ENCODE measurements at places on chromosomes 11 and 22.

- peak; percentile 5 for DNase-seq
Observed at GRCh38 chr11:38156495-38157146, 1558.6 kb upstream of the RAG2 start.

GRCh38 chr11:86666193-86666592, 6.2 kb downstream of the ME3 start:
- no peak for DNase-seq

DNA sequence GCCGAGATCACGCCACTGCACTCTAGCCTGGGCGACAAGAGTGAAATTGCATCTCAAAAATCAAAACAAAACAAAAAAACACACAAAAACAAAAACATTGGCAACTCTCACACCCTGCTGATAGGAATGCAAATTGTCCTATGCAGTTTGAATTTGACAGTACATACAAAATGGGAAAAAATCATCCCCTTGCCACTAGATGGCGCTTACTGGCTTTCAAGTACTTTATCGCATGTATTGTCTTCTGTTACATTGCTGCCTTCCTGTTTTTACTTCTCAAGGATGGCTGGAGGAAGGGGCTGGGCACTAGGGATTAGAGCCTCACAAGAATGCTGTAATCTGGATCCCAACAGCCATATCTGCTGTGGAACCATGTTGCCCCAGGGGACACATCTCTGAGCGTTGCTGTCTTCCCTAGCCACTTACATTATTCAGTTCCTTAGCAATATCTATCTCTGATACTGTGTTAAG, 59.4 kb upstream of the A4GALT start:
- DNase-seq, result peak; percentile 88

DNA sequence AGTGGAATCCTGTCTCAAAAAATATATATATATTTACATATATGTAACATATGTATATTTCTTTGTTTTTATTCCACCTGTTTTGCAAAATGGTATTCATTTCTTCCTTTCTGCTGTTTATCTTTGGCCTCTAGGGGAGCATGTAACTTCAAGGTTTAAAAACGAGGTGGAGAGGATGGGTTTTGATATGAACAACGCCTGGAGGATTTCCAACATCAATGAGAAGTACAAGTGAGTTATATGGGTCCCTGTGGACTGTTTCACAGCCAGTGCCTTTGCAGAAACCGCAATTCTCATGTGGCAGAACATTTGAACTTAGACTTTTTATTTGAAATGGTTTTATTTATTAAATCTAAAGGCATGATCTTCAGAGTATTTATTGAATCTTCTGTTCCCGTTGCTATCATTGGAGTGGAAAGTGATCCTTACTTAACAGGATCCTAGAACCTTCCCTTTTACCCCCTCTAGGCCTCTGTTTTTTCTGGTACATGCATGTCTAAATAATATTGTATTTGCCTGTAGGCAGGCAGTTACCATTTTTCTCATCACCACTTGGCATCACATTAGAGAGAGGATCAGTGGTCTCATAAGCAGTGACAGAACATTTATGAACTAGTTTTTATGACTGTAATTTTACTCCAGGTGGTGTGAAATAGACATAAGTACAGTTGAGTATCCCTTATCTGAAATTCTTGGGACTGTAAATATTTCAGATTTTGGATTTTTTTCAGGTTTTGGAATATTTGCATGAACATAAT, 81.5 kb upstream of the HORMAD2 start:
- peak; percentile 10 for DNase-seq

- no peak for DNase-seq
Observed at GRCh38 chr22:40588726-40589125, 47.8 kb downstream of the MRTFA start.

- DNase-seq, result no peak
Observed at GRCh38 chr11:33044285-33044756, 4.9 kb downstream of the TCP11L1 start.

DNA sequence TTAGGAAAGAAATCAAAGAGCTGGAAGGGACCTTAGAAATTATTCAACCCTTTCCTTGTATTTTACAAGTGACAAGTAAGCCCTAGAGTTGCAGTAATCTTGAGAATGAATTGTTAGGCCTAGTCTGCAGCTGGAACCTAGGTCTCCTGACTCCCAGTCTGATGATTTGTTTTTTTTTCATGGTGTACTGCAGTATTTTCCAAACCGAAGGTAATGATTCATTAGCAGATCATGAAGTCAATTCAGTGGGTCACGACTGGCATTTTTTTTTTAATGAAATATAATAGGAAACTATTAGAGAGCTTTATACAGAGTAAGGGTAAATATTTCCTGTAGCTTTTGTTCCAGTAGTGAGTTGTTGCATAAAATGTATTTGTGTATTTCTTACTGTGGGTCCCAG, 42.8 kb downstream of the EXT2 start:
- DNase-seq, result no peak

DNA sequence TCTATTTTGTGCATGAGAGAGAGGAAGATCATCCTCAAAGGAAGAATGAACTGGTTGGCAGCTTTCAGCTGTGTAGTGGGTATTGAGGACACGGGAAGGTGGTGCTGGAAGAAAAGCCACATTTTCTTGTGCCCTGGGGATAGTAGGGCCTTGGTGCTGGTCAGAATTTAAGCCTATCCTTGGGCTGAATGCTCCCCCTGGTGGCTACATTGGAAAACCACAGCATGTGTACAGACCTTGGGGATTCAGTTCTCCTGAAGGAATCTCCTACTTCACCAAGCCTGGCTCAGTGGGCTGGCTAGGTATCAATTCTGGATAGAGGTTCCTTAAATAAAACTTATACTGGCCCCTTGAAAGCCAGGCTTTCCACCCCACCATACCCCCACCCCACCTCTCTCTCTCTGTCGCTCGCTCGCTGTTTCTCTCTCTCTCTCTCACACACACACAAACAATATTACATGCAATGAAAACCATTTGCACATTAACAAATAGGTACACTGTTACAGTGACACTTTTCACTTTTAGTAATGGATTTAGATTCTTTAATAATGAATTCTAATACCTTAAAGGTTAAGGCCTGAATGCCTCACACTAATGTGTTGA, 2.8 kb upstream of the OR51M1 start:
- DNase-seq, result peak; percentile 63

GRCh38 chr11:42234451-42234951, 775.0 kb upstream of the LRRC4C start:
- no peak for DNase-seq

GRCh38 chr11:12295943-12296342, 81.4 kb upstream of the PARVA start:
- no peak for DNase-seq

- no peak for DNase-seq
Observed at GRCh38 chr11:27722117-27722952, 22.1 kb upstream of the BDNF start.

DNA sequence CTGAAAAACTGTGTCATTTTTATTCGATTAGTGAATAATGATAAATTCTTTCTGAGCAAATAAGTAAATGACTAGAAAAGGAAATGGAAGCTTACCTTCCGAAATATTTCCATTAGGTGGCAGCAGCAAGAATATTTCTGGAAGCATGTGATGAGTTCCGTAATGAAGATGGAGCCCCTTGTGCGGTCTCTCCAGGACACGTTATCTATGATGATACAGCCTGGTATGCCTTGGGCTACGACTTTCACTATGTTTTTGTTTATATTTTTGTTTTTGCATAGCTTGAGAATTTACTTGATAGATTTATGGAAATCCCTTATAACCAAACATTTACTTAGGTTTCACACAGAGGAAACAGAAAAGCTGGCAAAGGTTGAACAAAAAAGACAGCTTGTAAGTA, 25.7 kb downstream of the CASP5 start:
- DNase-seq, result no peak

- no peak for DNase-seq
Observed at GRCh38 chr11:14938936-14939335, 33.2 kb downstream of the CALCA start.

DNA sequence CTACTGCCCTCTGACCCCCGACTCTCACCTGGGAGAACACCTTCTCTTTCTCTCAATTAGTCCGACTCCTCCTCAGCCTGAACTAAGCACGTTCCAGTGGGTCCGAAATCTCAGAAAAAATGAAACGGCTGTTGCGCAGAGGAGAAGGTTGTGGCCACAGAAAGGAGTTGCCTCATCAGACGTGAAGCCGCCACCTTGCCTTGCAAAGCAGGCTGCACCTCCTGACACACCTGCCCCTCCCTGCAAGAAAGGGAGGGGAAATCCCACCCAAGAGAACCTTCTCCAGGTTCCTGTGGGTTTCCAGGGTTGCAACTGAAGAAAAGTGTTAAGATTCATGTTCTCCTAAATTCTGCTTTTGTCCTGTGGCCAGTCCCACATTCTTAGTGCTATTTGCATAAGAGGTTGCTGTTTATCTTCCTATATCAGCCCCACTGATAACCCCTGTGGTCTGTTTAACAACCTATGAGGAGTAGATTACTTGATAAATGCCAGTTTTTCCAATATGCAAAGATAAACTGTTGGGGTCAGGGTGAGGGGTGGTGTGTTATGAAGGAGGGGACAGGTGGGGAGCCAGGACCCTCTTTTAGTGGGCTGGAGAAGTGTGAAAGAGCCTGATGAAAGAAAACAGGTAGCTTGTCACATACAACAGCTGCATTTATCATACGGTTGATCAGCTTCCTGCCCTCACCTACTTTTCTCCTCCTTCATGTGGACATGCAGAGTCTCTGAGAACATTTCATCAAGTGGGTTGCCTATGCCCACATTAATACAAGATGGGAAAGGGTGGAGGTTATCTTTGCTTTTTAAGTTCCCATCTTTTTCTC, 18.2 kb downstream of the ZBTB16 start:
- DNase-seq, result no peak

GRCh38 chr22:26632422-26633155, 10.8 kb downstream of the CRYBA4 start:
- no peak for DNase-seq

GRCh38 chr11:134044514-134045284, 24.2 kb upstream of the JAM3 start:
- no peak for DNase-seq

- peak; percentile 27 for DNase-seq
Observed at GRCh38 chr11:14636119-14636518, 7.5 kb upstream of the PDE3B start.

DNA sequence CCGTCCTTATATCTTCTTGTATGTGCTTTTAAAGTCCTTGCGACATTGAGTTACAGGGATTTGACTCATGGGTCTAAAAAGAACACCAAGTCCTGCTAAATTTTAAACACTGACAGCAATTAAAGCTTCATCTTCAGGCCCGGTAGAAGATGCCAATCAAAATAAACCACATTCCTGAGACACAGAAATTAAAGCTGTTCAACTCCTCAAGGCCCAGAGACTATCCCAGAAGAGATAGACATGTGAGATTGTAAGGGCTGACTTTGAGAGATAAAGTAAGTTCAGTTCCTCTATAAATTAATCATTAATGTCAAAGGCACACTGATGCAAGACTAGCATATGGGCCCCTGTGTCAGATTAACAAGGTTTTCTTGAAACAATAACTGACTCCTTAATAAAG, 49.8 kb downstream of the OSBPL5 start:
- DNase-seq, result no peak

DNA sequence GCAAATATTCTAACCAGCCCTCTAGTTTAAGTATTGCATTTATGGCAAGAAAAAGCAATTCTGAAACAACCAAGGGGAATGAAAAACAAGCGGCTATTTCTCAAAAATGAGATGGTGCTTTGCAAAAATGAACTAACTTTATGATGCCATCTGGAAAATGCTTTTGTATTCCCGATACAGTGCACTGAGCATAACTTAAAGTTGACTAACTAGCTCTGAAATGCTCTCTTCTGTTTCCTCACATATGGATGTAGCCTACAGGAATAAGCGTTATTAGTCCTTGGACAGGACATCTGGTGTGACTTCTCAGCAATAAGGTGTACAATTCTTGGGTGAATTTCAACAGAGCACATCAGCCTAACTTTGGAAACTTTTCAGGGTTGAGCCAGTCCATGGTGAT, 228.2 kb upstream of the DDI1 start:
- no peak for DNase-seq

DNA sequence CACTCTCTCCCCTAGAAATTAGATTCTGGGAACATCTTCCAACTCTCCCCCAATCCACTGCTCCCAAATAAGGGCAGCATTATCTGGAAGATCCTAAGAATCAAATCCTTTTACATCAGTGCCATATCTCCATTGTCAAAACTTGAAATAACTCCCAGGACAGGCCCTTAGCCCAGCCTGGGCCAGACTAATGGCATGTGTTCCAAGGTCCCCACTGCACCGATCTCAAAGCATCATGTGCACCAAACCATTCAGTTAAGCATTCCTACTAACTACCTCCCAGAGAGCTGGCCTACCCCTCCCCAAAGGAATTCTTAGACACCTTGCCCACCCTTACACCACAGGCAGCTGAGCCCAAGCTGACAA, 44.2 kb upstream of the POU2AF1 start:
- DNase-seq, result no peak

GRCh38 chr11:65849366-65849765, 8.6 kb downstream of the CFL1 start:
- DNase-seq, result no peak

DNA sequence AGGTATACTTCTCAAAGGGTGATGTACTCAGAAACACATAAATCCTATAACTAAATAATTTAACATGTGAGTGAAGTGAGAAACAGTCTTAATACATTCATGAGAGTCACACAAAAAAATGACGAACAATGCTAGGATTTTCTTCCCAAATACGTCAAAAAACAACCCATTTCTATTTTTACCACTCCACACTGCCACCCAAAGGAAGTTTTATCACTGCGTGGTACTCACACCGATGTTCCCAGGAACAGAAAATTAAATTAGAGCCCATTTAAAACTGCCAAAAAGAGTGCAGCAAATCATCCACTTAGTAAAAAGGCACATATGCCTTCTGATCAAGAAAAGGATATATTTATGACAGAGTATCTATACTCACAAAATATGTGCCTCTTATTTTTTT, 710.9 kb upstream of the FAT3 start:
- no peak for DNase-seq

DNA sequence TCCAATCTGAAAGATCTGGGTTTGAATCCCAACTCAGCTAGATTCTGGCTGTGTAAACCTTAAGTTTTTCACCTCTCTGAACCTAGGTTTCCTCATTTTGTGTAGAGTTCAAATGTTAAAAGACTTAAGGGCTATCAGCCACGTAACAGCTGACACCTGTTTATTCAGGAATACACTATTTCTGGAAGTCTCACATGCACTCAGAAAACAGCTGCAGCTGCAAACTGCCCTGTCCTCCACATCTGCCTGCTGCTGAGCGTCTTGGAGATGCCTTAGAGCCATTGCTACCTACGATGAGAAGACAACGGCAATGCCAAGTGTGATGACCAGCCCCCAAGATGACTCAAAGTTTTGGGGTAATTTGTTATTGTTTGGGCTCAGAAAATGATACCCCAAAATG, 6.7 kb upstream of the TRIM44 start:
- DNase-seq, result no peak

- no peak for DNase-seq
Observed at GRCh38 chr11:121636081-121636799, 183.5 kb upstream of the SORL1-AS1 start.

- peak; percentile 5 for DNase-seq
Observed at GRCh38 chr11:130817330-130817944, 98.8 kb downstream of the SNX19 start.

- no peak for DNase-seq
Observed at GRCh38 chr11:130729678-130730300, 186.5 kb downstream of the SNX19 start.
